ENCODE measurements at places on chromosomes 1 and 21.

- DNase-seq, result no peak
These were observed 118.2 kb downstream of the LEPR start for GRCh38 chr1:65538664-65539063.

GRCh38 chr1:181655756-181656155 lies 172.4 kb downstream of the CACNA1E start:
- DNase-seq, result no peak

- no peak for DNase-seq
These were observed 137.7 kb downstream of the SETD4 start for GRCh38 chr21:35922618-35923017.

- DNase-seq, result no peak
These were observed 19.8 kb upstream of the COX20 start for GRCh38 chr1:244815600-244816099.

- no peak for DNase-seq
These were observed 63.4 kb downstream of the KCNAB2 start for GRCh38 chr1:6108937-6109614.

DNA sequence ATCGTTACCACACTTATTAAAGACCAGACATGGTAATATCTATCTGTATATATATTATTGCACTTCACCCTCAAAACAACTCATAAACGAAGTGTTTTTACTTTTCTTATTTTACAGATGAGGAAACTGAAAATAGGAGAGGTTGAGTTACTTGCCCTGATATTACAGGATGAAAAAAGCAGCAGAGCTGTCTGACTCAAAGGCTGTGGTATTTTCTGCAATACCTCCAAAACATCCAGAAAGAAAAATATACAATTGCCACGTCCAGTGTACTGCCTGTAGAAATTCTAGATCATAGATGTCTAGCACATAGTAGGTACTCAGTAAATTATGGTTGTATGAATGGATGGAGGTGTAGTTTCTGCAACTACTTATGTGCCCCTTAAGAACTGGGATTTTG lies 5.2 kb upstream of the TARBP1 start:
- no peak for DNase-seq

DNA sequence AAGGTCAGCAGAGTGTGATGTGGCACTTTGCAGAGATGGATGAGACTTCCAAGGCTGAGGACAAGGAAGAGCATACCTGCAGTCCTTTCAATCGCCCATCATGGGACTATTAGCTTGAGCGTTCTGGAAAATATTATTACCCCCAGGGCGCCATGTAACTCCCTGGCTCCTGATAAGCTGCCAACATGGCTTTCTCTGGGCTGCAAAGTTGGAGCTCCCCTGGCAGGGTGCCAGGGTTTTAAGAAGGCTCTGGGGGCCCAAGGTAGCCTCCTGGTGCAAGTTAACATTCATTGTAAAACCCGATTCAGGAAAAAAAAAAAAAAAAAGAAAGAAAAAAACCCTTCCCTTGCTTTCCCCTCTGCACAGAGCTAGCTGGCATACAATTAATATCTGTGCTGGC lies 196.7 kb downstream of the PBX1 start:
- DNase-seq, result no peak

DNA sequence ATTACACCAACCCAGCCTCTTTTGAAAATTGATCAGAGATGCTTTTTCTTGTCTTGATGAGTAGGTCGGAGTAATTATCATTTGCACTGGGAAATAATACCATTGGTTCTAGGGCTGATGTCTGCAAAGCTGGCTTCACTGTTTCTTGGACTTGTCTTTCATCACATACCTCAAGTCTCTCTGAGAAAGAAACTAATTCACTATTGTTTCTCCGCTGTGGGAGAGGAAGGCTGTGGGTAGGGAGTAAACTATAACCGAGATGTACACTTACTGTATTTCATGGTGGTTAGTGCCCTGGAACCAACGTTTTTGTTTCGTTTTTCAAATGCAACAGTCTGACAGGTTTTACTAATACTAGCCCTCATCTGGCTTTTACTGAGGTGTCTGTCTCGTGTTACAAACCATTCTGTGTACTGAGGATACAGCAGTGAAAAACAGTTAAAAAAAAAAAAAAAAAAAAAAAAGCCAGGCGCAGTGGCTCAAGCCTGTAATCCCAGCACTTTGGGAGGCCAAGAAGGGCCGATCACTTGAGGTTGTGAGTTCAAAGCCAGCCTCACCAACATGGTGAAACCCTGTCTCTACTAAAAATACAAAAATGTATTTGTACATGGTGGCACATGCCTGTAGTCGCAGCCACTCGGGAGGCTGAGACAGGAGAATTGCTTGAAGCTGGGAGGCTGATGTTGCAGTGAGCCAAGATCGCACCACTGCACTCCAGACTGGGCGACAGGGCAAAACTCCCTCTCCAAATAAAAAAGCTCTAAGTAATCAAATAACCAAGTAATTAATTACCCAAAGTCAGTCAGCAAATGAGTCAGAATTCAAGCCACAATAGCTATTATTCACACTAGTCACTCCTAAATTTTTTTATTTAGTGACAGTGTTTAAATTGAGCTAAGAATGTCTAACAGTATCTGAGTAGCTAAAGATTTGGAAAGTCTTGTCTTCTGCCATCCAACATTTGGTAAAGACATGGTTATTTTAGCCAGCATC lies 23.3 kb downstream of the TOMM20 start:
- peak; percentile 32 for DNase-seq
